Endothelial cell of umbilical vein (primary cell): ENCODE measurements at places on chromosomes 7 and 10. TPM values are rescaled to one million over a fixed set of nuclear protein-coding genes. Genes with fewer than 3 reads are reported as not detected.

Gene SPDYE6
- not detected in 2 replicates for total RNA-seq

DNA sequence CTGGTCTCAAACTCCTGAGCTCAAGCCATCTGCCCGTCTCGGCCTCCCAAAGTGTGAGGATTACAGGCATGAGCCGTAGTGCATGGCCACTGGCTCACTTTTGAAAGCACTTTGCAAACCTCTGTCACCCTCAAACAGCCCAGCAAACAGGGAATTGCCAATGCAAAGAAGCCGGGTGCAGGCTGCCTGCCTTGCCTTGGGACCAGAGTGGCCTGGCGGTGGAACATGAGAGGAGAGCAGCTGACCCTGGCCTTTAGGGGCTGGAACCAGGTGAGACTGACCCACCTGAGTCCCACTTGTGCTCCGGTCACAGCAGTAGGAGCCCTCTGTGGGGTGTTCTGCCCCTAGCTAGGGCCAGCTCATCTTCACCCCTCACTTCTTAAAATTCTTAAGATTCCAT lies 237.1 kb upstream of the GALNT17 start:
- DNase-seq: no peak

- DNase-seq: no peak
Measured at GRCh38 chr7:693280-693679, 33.2 kb upstream of the DNAAF5 start.

DNA sequence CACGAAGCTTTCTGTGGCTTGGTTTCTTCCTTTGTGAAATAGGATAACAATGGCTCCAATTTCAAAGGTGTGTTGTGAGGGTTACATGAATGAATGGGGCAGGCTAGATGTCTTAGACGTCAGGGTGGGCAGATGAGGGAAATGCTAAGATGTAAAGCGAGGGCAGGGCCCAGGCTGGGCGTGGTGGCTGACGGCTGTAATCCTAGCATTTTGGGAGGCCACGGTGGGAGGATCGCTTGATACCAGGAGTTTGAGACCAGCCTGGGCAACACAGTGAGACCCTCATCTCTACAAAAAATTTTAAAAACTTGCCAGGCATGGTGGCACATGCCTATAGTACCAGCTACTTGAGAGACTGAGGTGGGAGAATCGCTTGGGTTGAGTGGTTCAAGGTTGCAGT lies 607.7 kb upstream of the FOXK1 start:
- no peak for DNase-seq

DNA sequence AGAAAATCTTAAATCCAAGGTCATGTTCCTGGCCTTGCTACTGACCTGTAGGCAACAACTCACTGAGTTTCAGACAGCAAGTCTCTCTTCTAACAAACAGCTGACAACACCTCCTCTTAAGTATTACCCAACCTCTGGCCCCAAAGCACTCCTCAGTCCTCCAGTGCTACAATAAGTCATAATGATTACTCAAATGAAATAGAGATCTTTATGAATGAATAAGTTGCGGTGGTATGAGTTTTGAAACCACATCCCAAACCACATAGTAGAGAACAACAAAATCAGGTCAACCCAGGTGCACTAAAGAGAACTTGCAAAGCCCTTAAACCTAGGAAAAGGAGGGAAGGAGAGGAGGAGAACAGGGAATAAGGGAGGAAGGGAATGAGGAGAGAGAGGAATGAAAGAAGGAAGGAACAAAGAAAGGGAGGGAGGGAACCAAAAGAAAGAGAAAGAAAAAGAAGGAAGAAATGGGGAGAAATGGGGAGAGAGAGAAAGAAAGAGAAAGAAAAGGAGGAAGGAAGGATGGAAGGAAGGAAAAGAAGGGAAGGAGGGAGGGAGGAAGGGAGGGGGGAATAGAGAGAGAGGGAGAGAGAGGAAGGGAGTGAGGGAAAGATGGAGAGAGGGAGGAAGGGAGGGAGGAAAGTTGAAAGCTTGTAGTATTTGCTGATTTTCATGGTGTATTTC lies 142.8 kb upstream of the CALCR start:
- DNase-seq: no peak
